Activated naive CD4-positive, alpha-beta T cell treated with anti-CD3 and anti-CD28 coated beads, Interleukin-2, amount 50 U/mL, for 72 hours (primary cell): ENCODE measurements at places on chromosomes 2 and 18. TPM values are rescaled to one million over a fixed set of nuclear protein-coding genes. Genes with fewer than 3 reads are reported as not detected.

IL1R1 gene
- total RNA-seq, result 6.9 TPM

DNA sequence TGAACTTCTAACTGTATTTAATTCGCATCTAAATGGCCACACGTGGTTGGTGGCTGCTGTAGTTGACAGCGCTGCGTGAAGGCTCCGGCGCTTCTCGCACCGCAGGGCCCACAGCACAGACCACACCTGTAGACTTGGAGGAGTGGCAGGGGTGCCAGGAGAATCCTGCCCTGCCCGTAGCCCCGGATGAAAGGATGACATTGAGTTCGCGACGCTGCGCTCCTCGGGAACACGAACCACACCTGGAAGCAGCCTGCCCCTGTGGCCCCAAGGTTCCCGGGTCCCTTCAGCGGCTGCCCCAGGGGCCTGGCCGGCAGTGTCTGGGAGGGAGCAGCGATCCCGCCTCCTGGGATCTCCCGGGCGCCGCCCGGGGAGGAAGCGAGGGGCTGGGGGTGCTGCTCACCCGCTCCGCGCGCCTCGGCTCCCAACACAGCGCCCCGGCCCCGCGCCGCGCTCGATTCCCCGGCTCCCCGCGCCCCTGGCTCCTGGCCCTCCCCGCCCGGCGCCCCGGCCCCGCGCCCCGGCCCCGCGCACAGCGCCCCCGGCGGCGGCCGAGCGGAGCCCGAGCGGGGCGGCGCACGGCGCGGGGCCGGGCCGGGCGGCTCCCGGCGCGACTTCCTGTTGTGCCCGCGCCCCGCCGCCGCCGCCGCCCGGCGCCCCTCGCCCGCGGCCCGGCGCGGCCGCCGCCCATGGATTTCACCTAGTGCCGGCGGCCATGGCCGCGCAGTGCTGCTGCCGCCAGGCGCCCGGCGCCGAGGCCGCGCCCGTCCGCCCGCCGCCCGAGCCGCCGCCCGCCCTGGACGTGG lies at the start of gene RNPEPL1:
Gene RNPEPL1, plus strand, starts transcription at position 613 of the 806 bp plus-strand sequence. Its CDS starts 103 bp downstream, at position 716.
- no peak for DNase-seq

- no peak for DNase-seq
These were observed 456.4 kb downstream of the SETBP1 start for GRCh38 chr18:45137087-45137419.

- DNase-seq, result no peak
These were observed 133.5 kb upstream of the UBE2E3 start for GRCh38 chr2:180846756-180847472.

DNA sequence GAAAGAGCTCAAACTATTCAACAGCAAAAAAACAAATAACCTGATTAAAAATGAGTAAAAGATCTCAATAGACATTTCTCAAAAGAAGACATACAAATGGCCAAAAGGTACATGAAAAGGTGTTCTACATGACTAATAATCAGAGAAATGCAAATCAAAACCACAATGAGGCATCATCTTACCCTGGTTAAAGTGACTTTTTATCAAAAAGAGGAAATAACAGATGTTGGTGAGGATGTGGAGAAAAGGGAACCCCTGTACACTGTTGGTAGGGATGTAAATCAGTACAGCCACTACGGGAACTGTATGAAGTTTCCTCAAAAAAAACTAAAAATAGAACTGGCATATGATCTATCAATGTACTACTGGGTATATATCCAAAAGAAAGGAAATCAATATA lies 39.8 kb upstream of the TMEM163 start:
- DNase-seq, result no peak
